ENCODE measurements at places on chromosomes 2 and 18.

DNA sequence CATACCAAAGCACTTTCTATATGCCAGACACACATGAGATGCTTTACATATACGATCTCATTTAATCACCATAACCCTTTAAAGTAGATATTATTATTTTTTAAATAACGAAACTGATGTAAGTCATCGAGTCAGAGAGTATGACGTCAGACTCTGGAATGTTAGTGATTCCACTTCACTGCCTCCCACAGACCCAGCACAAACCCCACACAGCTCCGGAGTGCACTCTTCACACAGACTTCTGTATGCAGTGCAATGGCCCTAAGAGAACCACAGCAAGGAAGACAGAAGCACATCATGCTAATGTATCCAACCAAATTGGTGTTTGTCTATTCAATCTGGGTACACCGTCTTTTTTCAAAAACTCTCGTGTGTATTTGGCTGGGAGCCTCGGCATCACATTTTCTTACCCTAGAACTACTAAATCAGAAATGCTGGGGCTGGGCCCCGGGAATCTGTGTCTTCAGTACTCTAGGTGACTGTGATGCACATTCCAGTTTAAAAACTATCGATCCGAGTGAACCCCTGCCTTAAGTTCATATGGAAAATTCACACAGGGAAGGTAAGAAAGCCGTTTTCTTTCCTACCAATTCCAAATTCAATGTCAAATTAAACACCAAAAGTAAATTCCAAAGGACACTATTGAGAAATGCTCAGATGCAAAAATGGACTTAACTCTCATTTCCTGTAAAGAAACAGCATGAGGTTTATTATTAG, 117.7 kb upstream of the ACVR1C start:
- no peak for DNase-seq

- no peak for DNase-seq
Observed at GRCh38 chr18:79509536-79509930, 113.8 kb downstream of the NFATC1 start.

GRCh38 chr18:77405096-77405495, 155.4 kb downstream of the GALR1 start:
- DNase-seq = no peak

DNA sequence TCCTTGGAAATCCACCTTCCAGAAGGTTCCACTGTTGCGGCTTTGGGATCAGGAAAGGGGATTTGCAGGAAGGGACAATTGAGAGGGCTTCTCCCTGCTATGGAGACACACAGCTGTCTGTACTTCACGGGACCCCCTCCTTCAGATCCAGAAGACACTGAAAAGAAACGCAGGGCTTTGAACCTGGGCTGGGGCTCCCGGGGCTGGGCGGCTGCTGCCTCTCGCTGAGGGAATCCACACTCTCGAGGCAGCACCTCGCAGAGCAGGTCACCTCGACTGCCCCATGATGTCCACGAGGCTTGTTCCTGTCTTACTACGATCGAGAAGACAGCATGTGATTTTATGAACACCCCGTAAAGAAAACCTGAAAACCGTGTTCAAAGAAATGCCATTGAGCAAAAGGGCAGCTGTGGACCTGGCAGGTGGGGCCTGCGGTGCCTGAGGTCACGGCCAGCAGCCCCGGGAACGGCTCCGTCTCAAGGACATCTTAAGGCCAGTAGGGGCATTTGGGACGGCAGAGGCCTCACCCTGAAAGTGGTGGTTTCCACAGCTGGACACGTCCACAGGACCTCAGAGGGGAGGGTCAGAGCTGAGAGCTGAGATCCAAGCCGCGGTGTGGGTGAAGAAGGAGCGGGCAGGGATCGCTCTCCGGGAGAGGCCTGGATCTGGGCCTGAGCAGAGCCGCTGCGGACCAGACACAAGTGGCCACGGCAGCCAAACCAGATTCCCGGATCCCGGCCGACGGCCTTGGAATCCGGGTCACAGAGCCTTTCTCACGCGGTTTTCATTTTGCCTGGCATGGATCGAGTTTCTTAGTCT, 165.7 kb downstream of the RTP5 start:
- DNase-seq = no peak

- DNase-seq = no peak
Observed at GRCh38 chr18:52950155-52950554, 610.2 kb downstream of the DCC start.

- DNase-seq = no peak
Observed at GRCh38 chr2:45009928-45010701, 863 bp upstream of the SIX2 start.

DNA sequence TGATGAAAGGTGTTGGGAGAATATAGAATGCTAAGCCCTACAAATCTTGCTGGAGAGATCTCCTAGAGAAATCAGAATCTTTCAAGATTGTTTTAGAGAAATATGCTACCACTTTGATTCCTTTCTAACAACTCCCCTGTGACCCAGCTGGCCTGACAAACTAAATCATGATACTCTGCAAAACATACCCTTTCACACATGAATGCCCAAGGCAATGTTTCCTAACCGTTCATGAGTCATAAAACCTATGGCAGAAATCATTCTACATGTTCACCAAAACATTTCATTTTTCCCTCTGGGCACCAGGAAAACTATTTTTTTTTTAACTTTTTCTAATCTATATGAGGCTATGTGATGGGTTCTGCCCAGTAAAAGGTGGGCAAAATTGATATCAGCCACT, 77.8 kb upstream of the SETBP1 start:
- no peak for DNase-seq

DNA sequence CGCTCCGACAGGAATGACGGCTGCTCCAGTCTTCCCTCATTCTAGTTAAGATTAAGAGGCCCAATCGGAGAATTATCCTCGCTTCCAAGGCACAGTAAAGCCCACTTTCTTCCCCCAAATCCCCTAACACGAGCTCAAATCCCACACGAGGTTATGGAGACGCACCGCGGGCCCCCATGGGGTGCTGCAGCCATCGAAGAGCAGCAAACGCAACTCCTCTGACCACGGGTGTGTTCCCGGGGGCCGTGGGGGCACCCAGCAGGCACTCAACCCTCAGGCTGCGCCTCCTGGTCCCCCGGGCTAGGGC, 446 bp downstream of the COPS9 start:
- no peak for DNase-seq

DNA sequence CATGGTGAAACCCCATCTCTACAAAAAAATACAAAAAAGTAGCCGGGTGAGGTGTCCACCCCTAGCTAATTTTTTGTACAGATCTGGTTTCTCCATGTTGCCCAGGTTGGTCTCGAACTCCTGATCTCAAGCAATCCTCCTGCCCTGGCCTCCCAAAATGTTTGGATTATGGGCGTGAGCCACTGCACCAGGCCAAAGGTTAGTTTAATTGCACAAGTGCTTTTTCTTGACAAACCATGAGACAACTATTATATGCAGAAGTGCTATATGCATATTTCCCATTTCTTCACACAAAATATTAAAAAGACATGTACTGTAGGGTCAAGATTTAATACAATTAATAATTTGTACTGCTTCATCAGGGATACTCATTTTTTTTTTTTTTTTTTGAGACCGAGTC, 5.0 kb upstream of the GGCX start:
- DNase-seq = no peak

All from activated CD4-positive, alpha-beta T cell treated with anti-CD3 and anti-CD28 coated beads, Interleukin-2, amount 10 ng/mL, durations not matched to agents 24 days and 14 days (primary cell).